Right kidney (tissue), 9 donors: ENCODE measurements at places on chromosomes 13 and 19.

DNA sequence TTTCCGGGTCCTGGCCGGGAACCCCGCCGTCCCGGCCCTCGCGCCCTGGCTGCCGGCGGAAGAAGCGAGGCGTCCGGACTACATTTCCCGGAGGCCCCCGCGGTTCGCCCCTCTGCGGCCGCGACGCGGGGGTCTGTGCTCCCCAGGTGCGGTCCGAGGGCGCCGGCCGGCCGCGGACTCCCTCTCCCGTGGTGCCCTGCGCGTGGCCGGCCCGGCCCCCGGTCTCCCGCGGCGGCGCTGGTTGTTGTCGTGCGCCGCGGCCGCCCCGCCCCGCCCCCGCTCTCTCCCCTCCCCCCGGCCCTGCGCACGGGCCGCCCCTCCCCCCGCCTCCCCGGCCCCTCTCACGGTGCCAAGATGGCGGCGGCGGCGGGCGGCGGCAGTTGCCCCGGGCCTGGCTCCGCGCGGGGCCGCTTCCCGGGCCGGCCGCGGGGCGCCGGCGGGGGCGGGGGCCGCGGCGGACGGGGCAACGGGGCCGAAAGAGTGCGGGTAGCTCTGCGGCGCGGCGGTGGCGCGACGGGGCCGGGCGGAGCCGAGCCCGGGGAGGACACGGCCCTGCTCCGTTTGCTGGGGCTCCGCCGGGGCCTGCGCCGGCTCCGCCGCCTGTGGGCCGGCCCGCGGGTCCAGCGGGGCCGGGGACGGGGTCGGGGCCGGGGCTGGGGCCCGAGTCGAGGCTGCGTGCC lies at the start of gene KMT2B:
KMT2B (plus strand) TSS at position 339 of the 680 bp plus-strand sequence; CDS start at position 355, 16 bp downstream.
- DNase-seq = peak; percentile 98

- DNase-seq = no peak
These were observed 10.3 kb upstream of the EDNRB start for GRCh38 chr13:77928909-77929308.

DNA sequence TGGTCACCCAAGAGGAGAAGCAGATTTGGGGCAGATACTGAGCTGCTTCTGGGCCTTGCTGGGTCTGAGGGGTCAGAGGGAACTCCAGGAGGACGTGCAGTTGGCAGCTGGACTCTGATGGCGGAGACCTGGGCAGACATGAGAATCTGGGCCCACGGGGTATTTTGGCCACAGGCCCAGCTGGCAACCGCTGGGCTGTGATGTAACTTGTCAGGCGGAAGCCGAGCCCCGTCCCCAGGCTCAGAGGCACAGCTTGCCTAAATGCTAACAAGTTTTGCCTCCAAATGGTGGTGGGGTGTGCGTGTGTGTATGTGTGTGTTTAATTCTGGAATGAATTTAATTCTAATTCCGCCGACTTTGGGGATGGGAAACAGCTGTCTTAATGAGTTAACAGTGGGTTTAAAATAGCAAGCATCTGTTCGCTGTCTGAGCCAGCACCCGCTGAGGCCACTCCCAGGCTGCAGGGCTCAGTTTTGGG lies 11.6 kb downstream of the ZNRF4 start:
- DNase-seq = no peak

- DNase-seq = no peak
These were observed 27.3 kb downstream of the PNPLA6 start for GRCh38 chr19:7562646-7563393.

- DNase-seq = no peak
These were observed 101.1 kb upstream of the FRY start for GRCh38 chr13:31930490-31930889.

DNA sequence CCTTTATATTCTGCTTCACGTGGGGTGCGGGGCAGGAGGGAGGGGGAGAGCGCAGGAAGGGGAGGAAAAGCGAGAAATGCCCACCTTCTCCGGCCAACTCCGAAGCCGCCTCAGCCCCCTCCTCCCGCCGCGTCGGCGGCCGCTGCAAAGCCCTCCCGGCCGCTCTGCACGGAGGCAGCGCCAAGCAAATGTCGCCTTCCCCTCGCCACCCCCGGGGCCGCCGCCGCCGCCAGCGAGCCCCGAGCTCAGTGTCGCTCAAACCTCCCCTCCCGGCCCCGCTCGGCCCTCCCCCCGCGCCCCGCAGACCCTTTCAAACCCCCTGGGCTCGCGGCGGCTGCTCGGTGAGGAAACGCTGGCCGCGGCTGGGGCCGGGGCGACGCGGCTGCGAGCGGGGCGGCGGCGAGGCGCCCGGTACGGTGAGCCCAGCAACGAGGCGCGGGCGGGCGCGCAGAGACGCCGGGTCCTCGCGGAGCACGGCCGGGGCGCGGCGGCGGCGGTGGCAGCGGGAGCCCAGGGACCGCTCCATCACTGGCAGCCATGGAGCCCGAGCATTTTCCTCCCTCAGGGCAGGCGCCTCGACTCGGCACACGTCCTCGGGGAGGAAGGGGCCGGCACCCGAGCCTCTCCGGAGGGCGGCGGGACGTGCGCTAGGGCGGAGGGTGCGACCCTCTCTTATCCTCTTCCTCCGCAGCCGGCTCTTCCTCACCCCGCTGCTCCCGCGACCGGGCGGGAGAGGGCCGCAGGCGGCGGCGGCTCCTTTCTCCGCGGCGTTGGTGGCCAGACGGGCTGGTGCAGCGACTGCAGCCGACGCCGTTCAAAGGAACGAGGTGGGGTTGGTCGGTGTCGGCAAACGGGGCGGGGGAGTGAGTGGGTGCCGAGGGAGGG lies 463 bp upstream of the TSC22D1 start:
- DNase-seq = peak; percentile 88

DNA sequence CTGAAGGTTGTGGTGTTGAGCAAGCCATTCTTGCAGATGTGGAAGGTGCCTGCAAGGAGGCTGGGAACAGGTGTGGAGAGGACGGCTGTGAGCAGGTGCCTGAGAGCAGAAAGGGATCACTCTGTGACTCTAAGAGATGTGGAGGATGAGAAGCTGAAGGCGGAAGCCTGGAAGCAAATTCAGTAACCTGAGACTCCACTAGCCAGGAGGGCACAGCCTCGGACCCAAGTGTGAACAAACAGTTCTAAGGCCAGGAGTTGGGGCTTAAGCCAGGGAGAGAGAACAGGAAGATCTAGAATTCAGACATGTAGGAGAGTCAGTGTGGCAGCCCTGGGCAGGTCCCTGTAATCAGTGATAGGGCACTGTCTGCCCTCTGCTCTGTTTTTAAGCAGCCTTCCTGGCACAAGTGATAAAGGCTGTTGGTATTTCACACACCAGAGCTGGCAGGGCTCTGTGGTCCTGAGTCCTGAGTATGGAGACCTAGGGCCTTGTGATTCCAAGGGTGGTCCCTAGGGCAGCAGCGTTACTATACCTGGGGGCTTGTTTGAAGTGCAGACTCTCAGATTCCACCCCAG lies 131.3 kb downstream of the SLC7A1 start:
- no peak for DNase-seq

GRCh38 chr13:107104631-107105030 lies 536.7 kb upstream of the ARGLU1 start:
- DNase-seq = no peak

GRCh38 chr13:46738055-46738454 lies 58.9 kb downstream of the ESD start:
- no peak for DNase-seq

DNA sequence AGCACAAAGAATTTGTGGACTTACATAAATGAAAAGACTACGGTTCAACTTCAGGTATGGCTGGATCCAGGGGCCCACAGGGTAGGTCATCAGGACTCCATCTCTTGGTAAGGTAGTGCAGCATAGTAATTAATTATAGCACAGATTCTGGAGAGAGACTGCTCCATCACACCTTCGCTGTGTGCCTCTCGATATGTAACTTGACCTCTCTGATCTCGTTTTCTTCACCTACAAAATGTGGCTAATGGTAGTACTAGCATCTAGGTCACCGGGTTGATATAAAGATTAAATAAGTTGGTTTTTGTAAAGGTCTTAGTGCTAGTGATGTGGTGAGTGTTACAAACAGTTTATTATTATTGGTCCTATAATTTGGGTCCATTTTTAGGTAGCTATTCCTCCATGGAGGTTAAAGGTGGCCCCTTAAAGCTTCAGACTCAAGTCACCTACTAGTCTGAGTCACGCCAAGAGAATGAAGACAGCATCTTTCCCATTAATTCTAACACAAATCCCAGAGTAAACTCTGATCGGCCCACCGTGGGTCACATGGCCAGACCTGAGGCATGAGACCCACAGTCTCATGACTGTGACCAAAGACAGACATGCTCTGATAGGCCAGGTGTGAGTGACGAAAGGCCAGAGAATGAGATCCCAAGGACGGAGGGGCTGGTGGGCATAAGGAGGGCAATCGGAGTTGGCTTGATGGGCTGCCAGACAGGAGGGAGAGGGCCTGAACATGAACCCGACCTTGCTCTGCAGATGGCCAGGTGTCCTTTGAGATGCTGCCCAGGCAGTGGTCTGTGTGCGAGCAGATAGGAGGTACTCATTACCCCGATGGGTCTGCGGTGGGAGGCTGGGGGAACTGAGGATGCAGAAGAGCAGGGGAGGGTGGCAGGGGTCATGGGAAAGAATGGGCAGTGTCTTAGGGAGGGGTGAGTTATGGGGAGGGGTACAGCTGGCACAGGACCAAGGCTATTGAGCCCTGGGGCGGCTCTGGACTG lies 18.3 kb upstream of the PSMD8 start:
- no peak for DNase-seq

- DNase-seq = no peak
These were observed 47.7 kb downstream of the FNDC3A start for GRCh38 chr13:49023431-49023830.

DNA sequence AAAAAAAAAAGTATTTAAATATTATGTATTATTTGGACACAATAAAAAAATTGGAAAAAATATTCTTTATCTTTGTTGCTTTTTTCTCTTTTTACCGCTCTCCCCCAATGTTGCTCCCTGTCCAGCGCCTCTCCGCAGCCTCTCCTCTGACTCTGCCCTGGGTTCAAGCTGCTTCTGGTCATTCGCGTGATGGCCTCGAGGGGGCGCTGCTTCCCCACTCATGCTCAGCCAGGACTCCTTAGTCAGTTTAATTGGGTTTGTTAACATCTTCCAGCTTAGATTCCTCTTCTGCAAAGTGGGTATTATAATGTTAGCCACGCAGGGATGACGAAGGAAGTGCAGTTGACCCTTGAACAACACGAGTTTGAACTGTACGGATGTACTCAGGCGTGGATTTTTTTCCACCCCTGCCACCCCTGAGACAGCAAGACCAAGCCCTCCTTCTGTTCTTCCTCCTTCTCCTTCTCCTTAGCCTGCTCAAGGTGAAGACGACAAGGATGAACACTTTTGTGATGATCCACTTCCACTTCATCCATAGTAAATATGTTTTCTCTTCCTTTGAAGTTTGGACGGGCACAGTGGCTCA lies 4.9 kb upstream of the NWD1 start:
- DNase-seq = peak; percentile 20

- no peak for DNase-seq
These were observed 8.4 kb downstream of the FAM124A start for GRCh38 chr13:51230477-51231105.

- no peak for DNase-seq
These were observed 166.8 kb downstream of the PDS5B start for GRCh38 chr13:32752997-32753606.

GRCh38 chr19:39544911-39545310 lies 5.0 kb upstream of the EID2 start:
- DNase-seq = no peak

DNA sequence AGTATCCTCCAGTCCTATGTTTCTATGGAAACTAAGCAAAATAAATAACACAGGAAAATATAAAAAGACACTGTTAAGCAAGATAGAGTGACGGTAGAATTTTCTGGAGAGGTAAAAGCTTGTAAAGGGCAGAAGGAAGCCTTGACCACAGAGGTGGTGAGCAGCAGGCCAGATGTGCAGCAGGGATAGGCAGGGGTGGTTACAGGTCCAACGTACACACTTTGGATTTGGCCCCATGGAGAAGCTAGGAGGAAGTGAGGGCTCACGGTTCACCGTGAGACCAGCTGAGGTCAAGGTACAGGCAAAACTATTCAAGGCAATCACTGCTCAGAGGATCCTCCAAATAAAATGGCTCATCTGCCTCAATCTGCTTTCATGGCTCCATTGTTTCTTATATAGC lies 242.8 kb downstream of the B3GLCT start:
- DNase-seq = no peak

GRCh38 chr13:24348797-24349515 lies 39.6 kb downstream of the C1QTNF9 start:
- no peak for DNase-seq

DNA sequence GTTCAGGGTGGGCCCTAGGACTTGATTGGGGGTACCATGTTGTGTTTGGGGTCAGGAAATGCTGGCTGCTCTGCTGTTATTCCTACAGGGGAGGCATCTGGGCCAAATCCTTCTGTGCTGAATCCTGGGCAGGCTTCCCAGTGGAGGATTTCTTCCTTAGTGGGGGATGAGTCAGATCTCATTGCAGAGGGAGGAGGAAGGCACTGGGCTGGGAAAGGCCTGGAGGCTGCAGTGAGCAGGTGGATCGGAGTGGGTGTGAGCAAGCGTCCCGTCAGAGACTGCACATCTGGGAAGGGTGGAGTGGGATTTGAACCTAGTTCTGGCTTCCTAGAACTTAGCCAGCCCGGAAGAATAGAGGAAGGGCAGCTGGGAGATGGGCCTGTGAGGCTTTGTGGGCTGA lies 11.5 kb downstream of the CCDC124 start:
- DNase-seq = no peak

- DNase-seq = peak; percentile 20
These were observed 33.2 kb upstream of the CASP14 start for GRCh38 chr19:15015946-15016542.

DNA sequence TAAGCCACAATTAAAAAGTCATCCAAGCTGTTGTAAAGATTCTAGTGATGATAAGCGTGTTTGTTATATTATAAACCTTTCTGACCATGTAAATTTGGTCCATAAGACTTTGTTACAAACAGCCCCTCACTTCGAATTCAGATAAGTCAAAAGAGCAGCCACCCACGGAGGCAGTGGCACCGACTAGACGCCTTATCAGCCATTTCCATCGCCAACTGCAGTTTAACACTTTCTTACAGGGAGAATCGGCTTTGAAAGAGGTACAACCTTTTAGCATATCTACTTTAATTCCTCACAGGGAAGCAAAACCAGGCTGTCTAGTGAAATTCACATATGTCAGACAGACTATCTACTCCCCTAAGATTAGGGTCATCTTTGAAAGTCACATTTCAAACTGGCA lies 47.5 kb downstream of the SOX21 start:
- no peak for DNase-seq

GRCh38 chr13:59978862-59979261 lies 184.9 kb downstream of the DIAPH3 start:
- no peak for DNase-seq

- DNase-seq = no peak
These were observed 248.8 kb downstream of the RGCC start for GRCh38 chr13:41706152-41706551.
